ENCODE measurements at places on chromosomes 3 and 15.
A peak's percentile ranks its signal among the peaks of the same experiment; 100 is the strongest.

DNA sequence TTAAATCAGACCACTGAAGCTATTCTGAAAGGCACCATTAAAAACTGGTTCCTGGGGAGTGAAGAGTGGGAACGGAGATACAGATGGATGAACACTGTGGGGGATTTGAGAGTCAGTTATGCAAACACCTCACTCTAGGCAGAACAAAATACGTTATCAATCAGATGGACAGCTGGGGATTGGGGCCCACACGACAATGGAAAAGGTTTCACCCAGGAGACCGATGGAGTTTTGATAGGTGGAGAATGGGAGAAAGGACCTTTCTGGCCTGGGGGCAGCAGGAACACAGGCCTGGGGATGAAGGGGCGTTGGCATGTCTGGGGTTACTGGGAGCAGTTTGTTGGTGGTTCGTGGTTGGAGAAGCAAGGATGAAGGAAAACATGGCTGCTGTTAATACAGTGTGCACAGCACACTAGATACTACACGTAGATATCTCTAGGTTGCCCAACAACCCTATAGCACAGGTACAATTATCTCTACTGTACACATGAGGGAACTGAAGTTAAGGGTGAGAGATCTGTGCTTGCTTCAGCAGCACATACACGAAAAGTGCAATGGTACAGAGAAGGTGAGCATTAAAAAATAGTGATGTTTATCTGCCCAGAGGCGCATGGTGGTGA lies 16.5 kb downstream of the ST6GAL1 start:
- no peak for DNase-seq

- no peak for DNase-seq
These were observed 44.8 kb upstream of the RAF1 start for GRCh38 chr3:12708584-12709192.

DNA sequence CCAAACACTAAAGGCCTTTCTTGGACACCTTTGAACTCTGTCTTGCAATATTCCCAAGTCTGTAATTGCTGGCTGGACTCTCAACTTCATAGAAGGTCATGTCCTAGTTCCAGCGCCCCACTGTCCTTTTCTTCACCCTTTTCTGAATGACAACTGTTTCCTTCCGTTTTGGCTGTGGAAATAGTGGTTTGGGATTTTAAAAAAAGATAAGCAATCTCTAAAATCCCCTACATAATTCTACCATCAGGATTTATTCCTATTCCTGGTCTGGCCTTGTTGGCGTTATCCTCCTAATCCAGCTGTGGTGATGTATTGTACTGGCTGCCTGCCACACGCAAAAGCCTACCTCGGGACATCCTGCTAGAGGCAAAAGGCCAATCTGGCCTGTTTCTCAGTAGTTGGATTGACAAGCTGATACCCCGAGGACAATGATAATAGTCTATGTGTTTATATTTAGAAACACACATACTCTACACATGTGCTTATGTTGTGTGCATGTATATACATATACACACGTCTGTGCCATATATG lies 440.3 kb upstream of the DPH6 start:
- DNase-seq = no peak

GRCh38 chr3:78647726-78648125 lies 1120.1 kb downstream of the ROBO1 start:
- no peak for DNase-seq

GRCh38 chr3:138950006-138950644 lies 3.1 kb downstream of the FOXL2NB start:
- peak; percentile 34 for DNase-seq

DNA sequence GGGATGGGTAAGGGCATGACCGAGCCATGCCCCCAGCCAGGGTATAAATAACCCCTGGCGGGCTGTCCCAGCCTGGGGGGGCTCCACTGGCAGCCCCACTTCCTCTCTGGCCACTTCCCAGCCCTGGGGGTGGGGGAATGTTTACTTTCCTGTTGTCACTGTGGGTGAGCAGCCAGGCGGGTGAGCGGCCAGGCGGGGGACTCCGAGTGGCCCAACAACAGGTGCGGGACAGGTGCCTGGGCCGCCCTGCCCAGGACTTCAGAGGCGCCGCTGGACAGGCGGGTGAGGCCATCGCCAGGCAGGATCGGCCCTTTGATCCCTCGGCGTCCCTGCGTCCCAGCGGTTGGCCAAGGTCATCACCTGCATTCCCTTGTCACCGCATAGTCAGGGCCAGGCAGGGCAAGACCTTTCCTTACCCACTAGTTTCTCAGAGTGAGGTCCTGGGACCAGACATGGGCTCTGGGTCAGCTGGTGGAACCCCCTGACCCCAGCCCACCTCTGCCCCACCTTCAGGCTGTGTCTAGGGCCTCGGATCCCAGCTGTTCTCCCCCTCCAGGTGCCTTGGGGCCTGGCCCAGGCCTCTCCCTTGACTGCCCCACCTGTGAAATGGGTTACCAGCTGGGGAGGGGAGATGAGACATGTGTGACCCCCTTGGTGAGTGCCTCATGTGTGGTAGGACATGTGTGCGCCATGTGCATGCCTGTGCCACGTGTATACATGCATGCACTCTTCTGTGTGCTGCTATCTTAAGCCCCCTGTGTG lies 16.6 kb downstream of the SEMA3F start:
- no peak for DNase-seq

GRCh38 chr3:187011915-187012314 lies 81.6 kb downstream of the ST6GAL1 start:
- no peak for DNase-seq

DNA sequence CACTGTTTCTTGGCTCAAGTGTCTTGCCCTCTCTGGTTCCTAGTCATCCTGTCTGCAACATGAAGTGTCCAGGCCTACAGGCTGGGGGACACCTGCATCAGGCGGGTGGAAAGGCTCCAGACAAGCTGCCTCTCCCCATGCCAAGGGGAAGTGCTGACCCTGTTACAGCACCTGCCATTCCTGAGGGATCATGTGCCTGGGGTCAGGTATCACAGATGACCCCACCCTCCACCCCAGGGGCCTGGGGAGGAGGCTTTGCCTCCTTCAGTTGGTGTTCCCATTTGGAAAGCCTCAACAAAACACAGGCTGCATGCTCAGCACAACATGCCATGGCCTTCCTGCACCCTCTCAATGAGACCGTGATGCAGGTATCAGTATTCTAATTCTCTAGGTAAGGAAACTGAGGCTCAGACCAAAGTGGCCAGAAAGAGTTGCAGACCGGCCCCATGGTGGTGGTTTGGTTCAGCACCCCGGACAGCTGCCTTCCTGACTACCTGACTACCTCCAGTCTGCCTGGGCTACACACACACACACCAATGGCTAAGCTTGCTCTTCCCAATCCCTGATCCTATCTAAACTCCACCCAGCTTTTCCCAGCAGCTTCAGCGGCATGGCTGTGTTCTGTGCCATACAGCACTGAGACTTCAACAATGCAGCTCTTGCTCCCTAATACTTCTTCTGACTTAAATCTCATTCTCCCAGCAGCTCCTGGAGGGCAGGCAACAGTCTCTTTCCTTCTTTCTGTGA lies 69.7 kb upstream of the LINGO1 start:
- peak; percentile 49 for DNase-seq

DNA sequence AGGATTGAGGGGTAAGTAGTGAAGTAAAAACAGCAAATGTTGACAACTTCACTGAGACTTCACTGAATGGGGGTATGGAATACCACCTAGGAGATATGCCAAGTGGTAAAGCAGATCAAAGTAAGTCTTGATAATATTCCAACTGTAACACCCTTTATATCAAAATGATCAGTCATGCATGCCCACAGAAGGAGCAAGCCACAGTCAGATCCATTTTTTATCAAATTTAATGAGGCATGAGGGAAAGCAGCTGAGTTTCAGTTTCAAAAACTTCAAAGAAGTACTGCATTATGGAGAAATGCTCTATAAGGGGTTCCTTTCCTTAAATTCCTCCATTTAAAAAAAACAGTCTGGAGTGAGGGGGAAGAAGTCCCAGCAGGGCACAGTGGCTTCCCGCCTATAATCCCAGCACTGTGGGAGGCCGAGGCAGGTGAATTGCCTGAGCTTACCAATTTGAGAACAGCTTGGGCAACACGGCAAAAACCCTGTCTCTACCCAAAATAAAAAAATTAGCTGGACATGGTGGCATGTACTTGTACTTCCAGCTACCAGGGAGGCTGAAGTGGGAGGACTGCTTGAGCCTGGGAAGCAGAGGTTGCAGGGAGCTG lies 56.9 kb downstream of the TJP1 start:
- no peak for DNase-seq

- no peak for DNase-seq
These were observed 17.6 kb upstream of the TM2D3 start for GRCh38 chr15:101669744-101670143.

DNA sequence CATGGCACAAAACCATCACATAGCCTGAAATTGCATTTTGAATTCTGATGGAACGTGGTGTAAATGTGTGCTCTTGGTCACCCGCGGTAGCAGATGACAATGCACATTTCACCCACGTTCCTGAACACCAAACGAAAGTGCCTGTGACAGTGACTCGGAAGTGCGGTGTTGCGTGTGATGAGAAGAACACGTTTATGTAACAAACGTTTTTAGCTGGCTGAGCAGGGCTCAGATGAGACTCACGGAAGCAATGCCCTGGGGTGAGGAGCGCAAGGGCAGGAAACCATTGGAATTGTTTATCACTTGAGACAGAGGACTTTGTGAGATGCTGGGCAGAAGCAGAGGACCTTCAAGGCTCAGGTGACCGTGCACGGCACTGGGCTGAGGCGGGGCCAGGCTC lies 449.2 kb upstream of the CFAP20DC start:
- no peak for DNase-seq

GRCh38 chr15:87860743-87861142 lies 395.8 kb downstream of the NTRK3 start:
- DNase-seq = no peak

- DNase-seq = no peak
These were observed 292.2 kb downstream of the PYDC2 start for GRCh38 chr3:191753196-191753595.

- peak; percentile 4 for DNase-seq
These were observed 721 bp downstream of the P2RY1 start for GRCh38 chr3:152835601-152836102.

- DNase-seq = no peak
These were observed 10.8 kb upstream of the VILL start for GRCh38 chr3:37979541-37980461.

DNA sequence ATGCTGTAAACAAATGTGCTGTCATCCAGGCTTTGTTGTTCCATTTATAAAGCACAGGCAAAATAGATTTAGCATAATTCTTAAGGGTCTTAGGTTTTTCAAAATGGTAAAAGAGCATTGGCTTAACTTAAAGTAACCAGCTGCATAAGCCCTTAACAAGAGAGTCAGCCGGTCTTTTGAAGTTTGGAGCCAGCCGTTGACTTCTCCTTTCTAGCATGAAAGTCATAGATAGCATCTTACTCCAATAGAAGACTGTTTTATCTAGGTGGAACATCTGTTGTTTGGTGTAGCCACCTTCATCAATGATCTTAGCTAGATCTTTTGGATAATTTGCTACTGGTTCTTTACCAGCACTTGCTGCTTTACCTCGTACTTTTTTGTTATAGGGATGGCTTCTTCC lies 297.5 kb upstream of the DCBLD2 start:
- no peak for DNase-seq

DNA sequence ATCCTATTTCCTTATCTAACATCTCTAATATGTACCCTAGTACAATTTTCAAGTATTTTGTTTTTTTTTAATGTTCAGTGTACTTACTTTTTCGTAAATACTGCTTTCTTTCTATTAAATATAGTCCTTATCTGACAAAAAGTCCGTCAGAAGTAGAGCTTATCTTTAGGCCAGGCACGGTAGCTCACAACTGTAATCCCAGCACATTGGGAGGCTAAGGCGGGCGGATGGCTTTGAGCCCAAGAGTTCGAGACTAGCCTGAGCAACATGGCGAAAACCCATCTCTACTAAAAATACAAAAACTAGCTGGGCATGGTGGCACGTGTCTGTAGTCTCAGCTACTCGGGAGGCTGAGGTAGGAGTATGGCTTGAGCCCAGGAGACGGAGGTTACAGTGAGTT lies 41.1 kb downstream of the USP3 start:
- no peak for DNase-seq

DNA sequence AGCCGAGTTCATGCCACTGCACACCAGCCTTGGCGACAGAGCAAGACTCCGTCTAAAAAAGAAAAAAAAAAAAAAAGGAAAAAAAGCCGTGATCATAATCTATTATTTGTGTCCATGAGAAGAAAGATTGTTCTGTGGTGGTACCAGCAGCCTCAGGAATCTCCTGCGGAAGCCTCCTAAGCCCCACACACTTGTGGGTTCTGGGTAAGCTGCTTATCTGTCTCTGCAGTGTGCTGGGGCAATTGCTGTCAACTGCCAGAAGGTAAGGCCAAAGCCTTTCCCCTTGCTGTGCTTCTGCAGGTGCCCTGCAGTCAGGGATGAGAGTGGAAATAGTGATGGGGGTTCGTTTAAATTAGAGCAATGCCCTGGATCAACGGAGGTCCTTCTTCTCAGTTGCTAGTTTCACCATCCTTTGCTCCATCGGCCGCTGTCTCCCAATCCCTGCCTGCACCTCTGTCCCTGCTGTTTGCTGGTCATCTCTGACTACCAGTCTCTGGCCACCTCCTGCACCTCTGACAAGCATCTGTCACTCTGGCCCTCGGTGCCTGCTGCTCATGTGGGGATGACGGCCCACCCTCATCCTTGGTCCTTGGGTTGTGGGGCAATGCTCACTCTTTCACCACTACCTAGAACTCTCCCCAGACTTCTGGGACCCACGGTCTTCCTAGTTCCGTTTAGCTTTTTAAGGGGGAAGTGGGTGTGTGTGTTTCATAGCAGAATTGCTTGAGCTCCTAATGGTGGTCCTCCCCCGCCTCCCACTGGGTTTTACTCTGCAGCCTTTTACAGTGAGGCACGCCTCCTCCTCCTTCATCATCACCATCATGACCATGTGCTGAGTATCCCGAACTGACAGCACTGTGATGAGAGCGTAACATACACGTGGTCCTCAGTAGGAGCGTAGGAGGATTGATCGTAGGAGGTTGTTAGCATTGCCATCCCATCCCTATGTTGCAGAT lies 25.5 kb downstream of the CHRD start:
- no peak for DNase-seq

GRCh38 chr15:67068710-67069400 lies 3.5 kb downstream of the SMAD3 start:
- DNase-seq = peak; percentile 46

- no peak for DNase-seq
These were observed 137.3 kb downstream of the FOXP1 start for GRCh38 chr3:71446260-71446659.

GRCh38 chr15:45181491-45182285 lies 6.1 kb downstream of the SHF start:
- no peak for DNase-seq

GRCh38 chr3:34258271-34258998 lies 460.0 kb downstream of the PDCD6IP start:
- no peak for DNase-seq

DNA sequence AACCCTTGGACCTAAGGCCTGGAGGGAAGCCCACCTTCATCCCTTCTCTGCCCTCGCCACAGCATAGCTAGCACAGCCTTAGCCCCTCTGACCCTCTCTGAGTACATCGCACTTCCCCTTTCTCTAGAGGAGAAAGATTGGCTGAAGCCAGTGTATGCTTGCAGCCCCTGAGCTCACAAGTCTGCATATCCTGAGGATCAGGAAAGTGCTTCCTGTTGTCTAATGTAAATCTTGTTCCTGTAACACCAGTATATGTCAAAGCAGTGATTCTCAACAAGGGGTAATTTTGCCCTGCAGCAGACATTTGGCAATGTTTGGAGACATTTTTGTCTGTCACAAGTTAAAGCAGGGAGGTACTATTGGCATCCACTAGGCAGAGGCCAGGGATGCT lies 2.2 kb upstream of the PRKCD start:
- DNase-seq = no peak

GRCh38 chr15:78507831-78508160 lies 419 bp downstream of the HYKK start:
- no peak for DNase-seq

GRCh38 chr3:174159604-174160003 lies 699.5 kb upstream of the NAALADL2 start:
- no peak for DNase-seq

- no peak for DNase-seq
These were observed 31.5 kb downstream of the SEMA5B start for GRCh38 chr3:122996038-122996580.

Data from activated CD8-positive, alpha-beta T cell treated with anti-CD3 and anti-CD28 coated beads for 36 hours (primary cell).